ENCODE measurements at places on chromosomes 7 and 10.

DNA sequence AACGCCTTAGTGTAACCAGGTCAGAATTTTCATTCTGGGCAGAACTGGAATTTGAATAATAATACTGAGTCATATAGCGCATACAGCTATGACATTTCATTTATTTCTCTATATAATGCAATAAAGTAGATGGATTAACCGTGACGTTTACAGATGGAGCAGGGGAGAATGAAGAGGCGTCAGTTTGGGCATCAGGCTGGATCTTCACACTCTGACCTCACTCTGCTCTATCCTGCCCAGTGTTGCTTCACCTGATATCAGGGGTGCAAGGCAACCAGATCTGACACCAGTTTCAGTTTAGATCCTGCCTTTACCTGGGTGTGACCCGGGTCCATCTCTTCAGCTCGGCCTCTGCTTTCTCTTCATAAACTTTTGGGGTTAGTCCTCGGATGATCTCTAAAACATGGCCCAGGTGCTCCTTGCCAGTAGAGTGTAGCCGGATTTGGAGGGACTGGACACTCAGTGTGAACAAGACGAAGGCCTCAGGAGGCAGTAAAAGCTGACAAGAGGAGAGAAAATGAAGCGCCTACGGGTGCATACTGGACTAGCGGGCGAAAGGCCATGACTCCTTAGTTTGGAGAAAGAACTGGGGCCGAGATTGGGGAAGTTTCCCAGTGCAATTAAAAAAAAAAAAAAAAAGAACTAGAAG, 1.4 kb upstream of the ZYX start:
- DNase-seq = no peak

- DNase-seq = no peak
These were observed 8.0 kb downstream of the TNS3 start for GRCh38 chr7:47573758-47574481.

DNA sequence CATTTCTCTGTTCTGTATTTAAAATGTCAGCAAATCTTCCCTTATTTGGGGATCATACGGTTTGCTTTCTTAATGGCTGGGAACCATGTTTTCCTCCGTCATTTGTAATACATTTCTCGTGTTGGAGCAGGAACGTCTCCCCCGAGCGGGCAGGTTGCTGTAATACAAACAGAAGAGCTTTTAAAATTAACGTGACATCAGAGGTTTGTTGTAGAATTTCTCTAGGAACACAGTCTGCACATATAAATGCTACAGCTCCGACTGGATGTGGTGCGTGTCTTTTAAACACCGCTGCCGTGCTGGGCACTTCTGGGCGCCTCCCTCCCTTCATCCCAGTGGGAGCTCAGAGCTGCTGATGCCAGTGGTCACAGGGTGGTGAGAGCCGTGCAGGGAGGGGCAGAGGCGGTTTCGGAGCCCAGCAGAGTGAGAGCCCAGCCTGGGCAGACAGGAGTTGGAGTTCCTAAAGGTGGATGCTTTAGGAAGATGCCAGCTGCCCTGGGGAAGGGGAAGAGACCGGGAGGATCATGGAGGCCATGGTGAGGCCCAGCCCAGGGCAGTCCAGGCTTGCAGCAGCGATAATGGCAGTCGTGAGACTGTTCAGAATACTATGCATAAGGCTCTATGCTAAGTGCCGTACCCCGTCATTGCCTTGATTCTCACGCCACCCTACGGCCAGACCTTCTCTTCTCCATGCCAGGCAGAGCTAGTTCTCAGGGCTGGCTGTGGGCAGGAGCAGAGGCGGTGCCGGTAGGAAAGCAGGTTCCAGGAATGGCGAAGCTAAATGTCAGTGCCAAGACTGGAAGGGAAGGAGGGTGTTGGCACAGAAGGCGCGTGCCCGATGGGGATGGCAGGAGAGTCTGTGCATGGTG, 96.2 kb downstream of the GLRX3 start:
- DNase-seq = no peak

- DNase-seq = no peak
These were observed 202.8 kb downstream of the NEBL start for GRCh38 chr10:20694296-20694695.

GRCh38 chr7:18958627-18959026, 158.8 kb downstream of the TWIST1 start:
- DNase-seq = no peak

DNA sequence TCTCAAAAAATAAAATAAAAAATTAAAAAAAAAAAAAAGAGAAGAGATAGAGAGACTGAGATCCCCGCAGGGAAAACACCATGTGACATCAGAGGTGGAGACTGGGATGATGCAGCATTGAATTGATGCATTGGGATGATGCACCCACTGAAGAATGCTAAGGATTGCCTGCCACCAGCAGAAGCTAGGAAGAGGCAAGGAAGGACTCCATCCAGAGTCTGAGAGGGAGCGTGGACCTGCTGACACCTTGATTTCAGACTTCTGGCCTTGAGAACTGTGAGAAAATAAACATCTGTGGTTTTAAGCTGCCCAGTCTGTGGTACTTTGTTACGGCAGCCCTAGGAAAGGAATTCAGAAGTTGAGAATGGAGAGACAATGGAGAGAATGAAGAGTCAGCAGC, 89.8 kb upstream of the PRPS1L1 start:
- no peak for DNase-seq

- DNase-seq = no peak
These were observed 23.1 kb downstream of the ZCCHC24 start for GRCh38 chr10:79422178-79422892.

DNA sequence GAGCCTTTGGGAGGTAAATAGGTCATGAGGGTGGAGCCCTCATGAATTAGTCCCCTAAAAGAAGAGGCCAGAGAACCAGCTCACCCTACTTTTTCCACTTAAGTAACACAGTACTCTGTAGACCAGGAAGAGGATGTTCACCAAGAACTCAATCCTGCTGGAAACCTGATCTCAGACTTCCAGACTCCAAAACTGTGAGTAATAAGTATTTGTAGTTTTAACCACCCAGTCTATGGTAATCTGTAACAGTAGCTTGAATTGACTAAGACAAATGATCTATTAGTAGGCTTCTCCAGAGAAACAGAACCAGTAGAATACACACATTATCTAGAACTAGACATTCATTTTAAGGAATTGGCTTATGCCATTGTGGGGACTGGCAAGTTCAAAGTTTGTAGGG, 51.5 kb downstream of the ANKMY2 start:
- DNase-seq = no peak

DNA sequence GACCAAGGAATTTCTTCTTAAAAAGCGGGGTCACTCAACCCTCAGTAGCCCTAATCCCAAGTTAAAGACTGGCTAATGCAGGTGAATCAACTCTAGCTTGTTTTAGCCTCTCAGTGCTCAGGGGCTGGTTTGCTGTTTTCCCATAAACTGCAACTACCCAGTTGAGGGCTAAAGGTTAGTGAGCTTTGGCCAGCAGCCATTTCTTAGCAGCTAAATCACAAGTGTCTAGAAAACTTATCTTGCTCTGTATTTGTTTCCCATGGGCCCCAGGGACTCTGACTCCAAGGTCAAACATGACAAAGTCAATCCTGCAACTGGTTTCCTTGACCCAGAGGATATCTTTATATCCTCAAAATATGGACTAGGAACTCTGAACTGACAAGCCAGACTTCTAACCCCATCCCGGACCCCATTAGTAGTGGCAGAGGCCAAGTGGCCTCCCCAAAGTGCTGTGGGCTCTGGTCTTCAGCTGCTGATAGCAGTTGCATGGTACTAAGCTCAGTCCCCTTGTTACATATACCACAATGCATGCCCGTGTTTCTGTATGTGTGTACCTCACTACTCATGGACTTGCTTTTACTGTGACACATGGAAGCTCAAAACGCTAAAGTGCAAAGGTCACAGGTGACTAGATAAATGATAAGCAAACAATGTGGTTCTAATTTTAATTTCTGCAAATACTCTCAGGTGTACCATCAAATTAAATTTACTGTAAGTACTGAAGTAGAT, 793.0 kb upstream of the IGFBP3 start:
- no peak for DNase-seq

- DNase-seq = no peak
These were observed 29.8 kb downstream of the CDHR3 start for GRCh38 chr7:105992905-105993304.

DNA sequence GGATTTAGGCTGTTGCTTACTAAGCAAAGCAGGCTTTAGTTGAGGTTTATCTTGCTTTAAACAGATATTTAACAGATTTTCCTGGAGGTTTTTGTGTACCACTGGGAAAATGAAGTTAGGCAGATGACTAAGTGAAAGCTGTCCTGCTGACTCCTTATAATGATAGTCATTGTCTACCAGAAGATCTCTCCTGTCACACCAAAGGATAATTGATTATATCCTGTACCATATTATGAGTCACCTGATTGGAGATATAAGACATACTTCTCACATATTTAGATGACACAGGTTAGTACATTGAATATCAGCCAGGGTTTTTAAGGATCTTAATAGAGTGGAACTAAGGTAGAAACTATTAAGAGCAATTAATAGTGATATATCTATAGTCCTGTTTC, 68.4 kb downstream of the PTEN start:
- DNase-seq = no peak

GRCh38 chr10:124364674-124365073, 54.0 kb downstream of the OAT start:
- no peak for DNase-seq
